ENCODE measurements at places on chromosomes 2 and 18. TPM values are rescaled to one million over a fixed set of nuclear protein-coding genes. Genes with fewer than 3 reads are reported as not detected.

DNA sequence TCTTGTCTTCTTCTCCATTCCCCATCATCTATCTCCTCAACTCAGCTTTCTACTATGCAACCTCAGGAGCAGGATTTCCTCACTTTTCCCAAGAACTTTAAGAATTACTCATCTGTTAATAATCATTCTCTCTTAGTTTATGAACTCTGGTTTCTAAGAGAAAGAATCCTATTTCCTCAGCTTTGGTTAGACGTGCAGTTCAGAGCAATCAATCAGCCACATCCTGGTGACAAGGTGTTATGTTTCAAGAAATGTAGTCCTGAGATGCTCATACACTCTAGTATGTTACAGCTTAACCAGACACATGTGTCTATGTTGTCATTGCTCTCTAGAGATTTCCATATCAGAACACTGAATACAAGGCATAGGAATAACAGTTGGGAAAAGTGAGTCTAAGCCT is 277.9 kb downstream of the MBD2 start:
- no peak for DNase-seq

- DNase-seq: no peak
Measured at GRCh38 chr2:16067866-16068551, 127.7 kb downstream of the MYCN start.

- DNase-seq: no peak
Measured at GRCh38 chr2:232817756-232818155, 41.4 kb upstream of the KCNJ13 start.

DNA sequence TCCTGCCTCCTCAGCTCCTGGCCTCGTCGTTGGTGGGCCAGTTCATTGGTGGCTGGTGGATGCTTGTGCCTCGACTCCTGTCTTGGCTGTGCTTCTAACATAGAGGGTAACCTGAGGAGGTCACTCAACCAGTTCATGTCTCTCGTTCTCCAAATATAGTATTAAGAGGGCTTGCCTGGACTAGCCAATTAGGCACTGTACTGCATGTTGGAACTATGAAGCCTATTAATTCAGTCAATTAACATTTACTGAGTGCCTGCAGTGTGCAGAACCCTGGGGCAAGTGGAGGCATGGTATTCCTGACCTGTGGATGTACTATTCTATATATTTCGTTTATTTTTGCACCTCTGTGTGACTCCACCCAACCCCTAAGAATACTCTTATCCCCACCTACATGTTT is 89.9 kb upstream of the PELI1 start:
- no peak for DNase-seq

DNA sequence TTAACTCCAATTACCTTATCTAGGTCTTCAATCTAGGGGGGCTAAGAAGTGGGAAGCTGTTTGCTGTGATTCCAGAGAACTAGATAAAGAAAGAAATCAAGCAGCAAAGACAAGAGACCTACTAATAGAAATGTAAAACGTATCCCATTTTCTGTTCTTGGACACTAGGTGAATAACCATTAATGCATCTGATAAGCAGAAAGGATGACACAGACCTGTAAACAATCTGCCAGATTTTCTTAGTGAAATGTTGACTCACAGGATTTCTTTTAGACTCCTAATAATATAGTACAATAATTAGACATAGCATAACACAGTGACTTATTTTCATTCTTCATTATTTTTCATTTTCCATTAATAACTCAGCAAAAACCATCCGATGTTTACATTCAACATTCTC is 1.3 kb downstream of the WDR35 start:
- no peak for DNase-seq

GRCh38 chr2:234905547-234906265 is 46.1 kb upstream of the SH3BP4 start:
- no peak for DNase-seq

- no peak for DNase-seq
Measured at GRCh38 chr2:183579686-183580085, 455.4 kb downstream of the NUP35 start.

GRCh38 chr18:49898421-49898820 is 85.1 kb upstream of the ACAA2 start:
- peak; percentile 53 for DNase-seq

DNA sequence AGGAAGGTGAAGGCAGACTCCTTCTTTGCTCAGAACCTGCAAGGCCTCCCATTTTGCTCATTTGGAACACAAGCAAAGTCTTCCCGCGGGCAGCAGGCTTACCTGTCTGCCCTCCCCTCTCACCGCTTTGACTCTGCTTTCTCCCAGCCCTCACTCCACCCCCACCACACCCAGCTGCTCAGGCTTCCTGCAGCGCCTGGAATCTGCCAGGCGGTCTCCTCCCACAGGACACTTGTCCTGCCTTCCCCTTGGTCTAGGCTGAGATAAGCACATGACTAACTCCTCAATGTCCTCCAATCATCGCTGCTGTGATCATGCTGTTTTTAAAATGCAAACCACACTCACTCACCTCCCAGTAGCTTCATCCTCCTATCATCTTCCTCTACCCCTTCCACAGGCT is 430.0 kb downstream of the ZNF516 start:
- DNase-seq: no peak

DNA sequence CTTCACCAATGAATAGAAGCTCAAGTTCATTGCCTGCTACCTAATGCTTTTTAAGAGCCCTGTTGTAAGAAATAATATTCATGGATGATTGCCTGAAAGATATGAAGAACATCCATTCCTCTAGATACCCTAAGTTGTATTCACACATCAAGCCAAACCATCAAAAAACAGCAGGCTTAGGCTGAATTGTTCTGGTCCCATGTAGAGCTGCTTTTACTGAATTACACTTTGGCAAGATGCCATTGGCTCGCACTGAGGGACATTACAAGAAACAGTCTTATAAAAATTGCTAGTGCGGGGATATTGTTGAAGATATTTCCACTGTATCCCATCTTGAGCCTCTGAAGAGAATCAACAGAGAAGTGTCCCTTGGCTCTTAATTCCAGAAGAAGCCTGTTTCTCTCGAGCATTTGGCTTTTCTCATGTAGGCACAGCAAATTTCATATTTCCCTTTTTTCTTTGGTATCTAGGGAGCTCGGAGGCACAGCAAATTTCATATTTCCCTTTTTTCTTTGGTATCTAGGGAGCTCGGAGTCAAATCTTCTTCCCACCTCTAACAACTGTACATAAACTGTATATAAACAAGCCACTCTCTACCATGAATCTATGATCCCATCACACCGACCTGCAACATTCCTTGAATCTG is 107.5 kb downstream of the COLEC12 start:
- peak; percentile 65 for DNase-seq

DNA sequence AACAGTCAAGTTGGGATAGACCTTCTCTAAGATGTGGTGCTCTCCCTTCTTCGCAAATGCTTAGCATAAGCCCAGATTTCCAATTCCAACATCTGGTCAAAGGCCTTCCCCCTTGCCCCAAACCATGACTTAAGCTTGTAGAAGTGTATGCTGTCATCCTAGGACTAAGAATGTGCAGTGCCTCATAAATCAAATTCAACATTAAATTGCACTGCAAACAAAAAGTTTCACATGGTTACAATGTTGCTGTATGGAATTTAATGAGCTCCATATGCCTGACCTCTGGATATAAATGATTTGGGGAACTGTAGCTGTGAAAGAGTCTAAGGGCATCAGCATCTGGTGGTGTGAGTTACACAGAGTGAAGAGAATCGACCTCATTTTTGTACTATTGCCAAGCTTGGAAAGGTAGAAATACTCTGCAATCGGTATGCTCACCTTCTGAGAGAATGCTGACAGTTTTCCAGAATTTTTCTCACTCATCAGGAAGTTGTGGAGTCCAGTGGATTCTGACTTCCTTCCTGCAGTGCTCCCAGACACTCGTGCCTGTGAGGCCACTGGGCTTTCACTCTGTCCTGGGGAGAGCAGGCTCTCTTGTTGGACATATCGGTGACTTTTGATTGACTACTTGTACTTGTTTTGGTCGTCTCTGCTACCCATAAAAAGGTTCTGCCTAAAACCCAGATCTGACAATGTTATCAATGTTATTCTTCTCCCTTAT is 40.6 kb downstream of the FASTKD2 start:
- no peak for DNase-seq

- peak; percentile 14 for DNase-seq
Measured at GRCh38 chr18:43934322-43934721, 657.0 kb upstream of the SYT4 start.

DNA sequence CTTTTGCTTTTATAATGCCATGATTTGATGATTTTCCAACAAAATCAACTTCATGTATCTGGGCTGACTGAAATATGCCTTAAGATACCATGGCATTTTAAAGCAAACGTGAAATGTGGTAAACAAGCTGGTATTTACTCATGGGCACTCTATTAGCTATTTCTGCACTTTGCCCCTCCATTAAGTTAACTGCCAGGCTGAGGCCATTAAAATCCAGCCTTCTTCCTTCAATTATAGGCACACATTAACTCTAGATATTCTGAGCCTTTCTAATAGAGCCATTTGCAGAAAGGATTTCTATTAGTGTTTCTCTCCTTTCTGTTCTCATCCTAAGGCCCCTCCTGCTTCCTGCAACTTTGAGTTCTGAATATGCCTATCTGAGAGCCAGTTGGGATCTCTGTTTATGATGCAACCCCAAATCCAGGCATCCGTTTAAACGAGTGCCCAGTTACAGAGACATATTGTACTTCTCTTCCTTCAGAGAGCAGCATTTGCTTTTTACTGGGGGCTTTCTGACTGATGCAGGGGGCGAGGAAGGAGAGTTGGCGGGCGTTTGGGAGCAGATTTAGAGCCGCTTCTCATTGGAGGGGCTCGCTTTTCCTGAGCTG is 1.6 kb upstream of the KCNJ3 start:
- DNase-seq: no peak

DNA sequence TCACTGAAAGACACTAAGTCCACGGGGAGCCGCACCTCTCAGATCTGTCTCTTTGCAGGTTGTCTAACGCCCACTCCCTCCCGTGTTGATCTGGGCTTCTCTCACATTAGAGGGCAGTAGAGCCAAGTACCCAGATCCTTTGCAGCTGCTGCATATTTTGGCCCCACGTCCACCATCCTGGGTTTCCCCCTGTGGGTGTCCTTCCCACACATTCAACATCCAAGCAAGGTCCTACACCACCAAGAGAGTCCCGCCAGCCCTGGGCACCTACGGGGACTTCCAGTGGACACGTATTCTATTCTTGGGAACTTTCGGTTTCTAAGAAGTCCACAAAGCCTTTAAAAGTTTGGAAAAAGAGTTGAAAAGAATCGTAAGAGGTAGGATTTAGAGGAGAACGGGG is 116.6 kb downstream of the ATL2 start:
- DNase-seq: no peak

GRCh38 chr2:205148755-205149154 is 533.5 kb upstream of the NRP2 start:
- DNase-seq: no peak

The ANTXR1 gene
- polyA plus RNA-seq: 89.1 TPM

The EDAR gene
- polyA plus RNA-seq: 6.8 TPM

The PKDCC gene
- polyA plus RNA-seq: 105 TPM

The CNDP1 gene
- polyA plus RNA-seq: 0.37 TPM

The CCDC102B gene
- polyA plus RNA-seq: 15.8 TPM

The PRKD3 gene
- 66.8 TPM for polyA plus RNA-seq

Data from right lung (tissue), 10 donors.